Amniotic stem cell (primary cell): ENCODE measurements at places on chromosomes 7 and 10.

- DNase-seq = no peak
Measured at GRCh38 chr10:8731121-8732095, 676.9 kb downstream of the GATA3 start.

DNA sequence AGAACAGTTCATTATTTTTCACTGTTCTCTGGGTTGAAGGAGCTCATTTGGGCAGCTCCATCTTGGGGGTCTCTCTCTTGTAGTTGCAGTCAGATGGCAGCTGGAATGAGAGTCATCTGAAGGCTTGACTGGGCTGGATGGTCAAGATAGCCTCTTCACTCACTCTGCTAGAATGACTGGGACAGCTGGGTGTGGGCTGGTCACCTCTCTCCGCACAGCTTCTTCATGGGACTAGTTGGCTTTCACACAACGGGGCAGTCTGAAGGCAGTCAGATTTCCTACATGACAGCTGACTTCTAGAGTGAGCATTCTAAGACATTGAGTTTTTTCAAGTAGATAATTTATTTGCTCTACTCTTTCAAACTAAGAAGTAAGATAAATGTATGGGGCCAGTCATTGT is 13.1 kb downstream of the PLEKHA1 start:
- no peak for DNase-seq

- DNase-seq = peak; percentile 50
Measured at GRCh38 chr10:97612386-97612785, 20.9 kb downstream of the MORN4 start.

GRCh38 chr10:85666102-85666501 is 700.5 kb downstream of the GRID1 start:
- no peak for DNase-seq

DNA sequence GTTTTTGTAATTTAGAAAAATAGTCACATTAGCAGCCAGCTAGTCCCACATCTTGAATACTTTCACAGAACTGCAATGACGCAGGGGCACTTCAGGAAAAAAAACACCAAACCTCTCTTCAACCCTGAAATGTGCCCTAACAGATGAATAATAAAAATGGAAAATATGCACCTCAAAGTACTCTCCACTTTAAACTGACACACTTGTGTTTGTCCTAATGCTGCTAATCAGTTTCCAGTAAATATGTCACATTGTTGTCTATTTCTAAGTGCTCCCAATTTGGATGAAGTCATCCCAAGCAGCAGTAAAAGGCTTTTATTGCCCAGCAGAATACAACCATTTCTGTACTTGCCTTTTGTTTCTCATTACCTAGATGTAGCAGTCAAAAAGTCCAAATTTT is 86.7 kb downstream of the PARD3 start:
- DNase-seq = no peak

GRCh38 chr7:50783303-50783702 is 607 bp upstream of the GRB10 start:
- DNase-seq = no peak

- DNase-seq = no peak
Measured at GRCh38 chr7:5001911-5002310, 42.9 kb upstream of the MMD2 start.
